SK-MEL-5 (cell line): ENCODE measurements at places on chromosomes 13 and 19.

DNA sequence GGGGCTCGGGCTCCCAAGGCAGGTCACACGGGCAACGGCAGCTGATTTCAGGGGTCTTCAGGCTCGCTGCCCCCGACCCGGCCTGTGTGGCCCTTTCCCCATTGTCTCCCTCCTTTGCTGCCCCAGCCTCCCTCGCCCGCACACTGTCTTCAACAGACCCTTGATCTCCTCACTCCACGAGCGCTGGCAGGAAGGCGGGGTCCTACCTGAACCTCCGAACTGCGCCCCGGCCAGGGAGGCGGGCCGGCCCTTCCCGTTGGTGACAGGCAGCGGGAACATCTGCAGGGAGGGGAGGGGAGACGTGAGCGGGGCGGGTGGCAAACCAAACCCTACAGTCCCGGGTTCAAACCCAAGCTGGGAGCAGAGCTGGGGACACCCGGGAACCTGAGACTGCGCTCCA is 6.3 kb downstream of the TCF3 start:
- no peak for DNase-seq

DNA sequence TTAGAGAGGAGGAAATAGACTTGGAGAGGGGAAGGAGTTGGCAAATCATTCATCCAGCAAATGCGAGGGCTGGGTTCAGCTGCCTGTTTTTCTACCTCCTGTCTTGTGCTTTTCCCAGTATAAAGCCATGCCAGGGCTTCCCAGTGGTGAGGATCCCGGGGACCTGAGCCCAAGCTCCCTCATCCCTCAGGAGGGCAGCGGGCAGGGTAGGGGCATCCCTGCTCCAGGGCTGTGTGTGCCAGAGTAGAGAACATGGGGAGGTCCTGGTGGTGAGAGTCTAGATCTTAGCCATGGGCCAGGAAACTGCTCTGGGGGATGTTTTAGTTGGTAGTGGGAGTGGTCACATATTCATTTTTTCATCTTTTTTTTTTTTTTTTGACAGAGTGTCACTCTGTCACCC is 43.6 kb downstream of the GPR12 start:
- DNase-seq: no peak

- no peak for DNase-seq
Observed at GRCh38 chr19:13980340-13980739, 25.8 kb downstream of the RFX1 start.

DNA sequence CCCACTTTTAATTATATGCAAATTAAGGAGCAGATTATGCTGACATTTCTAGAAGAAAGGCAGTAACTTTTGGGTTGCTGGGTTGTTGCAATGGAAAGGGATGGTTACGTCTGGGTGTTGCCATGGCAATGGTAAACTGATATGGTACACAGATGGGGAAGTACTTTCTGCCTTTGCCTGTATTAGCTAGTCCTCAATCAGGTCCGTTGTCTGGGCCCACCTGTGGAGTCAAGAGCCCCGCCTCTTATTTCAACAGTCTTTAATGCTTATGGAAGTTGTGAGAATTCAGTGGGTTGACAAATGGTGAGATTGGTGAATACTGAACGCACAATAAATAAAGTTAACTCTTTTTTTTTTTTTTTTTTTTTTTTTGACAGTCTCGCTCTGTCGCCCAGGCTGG is 30.6 kb upstream of the DPP9 start:
- no peak for DNase-seq

DNA sequence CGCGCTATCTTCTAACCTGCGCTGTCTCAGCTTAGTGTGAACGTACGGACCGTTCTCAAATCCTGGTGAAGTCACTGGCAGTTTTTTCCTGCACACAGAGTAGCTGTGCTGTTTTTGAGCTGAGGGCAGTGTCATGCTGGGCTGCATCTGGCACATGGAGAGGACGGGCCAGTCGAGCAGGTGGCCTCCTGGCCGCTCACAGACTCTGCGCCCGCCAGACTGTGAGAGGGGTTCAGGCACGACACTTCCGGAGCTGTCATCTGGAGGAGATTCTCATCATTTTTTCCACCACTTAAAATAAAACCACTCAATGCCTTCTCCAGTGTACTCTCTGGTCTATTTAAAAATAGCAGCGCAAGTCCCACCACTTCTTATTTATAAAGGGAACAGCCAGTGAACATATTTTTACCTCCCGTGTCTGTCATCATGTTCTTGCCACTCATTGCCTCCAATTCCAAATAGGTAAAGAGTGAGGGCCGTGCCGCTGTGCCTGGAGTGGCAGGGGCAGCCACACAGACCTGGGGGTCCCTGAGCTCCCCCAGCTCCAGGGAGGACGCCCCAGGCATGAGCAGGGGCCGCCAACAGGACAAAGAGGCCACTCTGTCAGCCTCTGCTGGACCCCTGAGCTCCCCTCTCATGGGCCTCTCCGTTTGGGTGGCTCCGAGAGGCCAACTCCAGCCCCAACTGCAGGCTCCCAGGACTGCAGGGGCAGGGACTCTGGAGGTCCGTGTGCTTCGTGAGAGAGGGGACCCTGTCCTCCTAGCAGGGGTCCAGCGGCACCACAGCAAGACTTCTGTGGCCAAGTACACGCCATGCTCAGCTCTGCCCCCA is 36.9 kb upstream of the GRTP1 start:
- no peak for DNase-seq

- DNase-seq: no peak
Observed at GRCh38 chr13:40334031-40334430, 332.4 kb downstream of the FOXO1 start.

DNA sequence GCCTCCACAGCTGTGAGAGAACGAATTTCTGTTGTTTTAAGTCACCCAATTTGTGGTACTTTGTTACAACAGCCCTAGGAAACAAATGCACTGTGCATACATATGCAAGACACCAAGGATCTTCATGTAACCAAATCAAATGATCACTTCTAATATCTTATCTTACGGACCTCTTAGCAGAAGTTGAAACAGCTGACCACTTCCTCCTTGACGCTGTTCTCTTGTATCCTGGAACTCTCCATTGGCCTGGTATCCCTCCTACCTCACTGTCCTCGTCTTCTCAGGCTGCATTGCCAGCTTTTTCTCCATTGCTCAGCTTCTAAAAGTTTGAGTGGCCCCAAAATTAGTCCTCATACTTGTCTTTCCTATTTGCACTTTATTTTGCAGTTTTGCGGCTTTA is 200.4 kb downstream of the DLEU7 start:
- DNase-seq: no peak

GRCh38 chr13:40389081-40389641 is 277.3 kb downstream of the FOXO1 start:
- DNase-seq: no peak

GRCh38 chr13:46648166-46648607 is 95.2 kb downstream of the LRCH1 start:
- DNase-seq: peak; percentile 41

DNA sequence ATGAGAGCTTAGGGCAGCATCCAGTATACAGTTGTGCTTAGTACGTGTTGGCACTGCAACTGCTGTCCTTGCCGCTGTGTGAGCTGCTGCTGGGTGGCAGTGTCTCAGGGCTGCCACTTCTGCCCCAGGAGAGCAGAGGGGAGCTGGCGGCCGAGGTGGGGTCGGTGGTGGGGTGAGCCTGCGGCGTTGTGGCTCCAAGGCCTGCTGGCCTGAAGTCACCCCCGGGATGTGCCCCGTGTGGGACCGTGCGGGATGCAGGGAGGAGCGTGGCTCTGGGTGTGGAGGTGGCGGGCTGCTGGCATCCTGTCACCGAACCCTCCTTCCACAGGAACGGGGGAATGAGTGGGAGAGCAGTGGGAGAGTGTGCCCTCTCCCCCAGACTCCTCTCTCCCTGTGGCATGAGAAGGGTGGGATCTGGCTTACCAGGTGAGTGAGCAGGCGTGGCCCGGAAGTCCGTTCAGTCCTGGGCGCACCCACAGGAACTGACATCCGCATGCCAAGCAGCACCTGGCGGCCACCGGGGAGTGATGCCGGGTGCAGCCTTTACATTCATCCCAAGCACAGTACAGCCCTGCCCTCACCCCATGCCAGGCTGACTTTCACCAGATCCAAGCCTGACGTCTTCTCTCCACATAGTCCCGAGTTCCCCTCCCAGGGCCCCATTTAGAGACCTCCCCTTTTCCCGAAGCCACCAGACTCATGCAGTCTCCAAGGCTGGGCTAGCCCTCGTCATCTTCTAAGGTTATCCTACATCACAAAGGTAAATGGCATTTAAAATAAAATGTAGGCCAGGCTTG is 26.6 kb downstream of the MCF2L start:
- DNase-seq: no peak

GRCh38 chr13:37640499-37640898 is 41.9 kb upstream of the POSTN start:
- peak; percentile 51 for DNase-seq

GRCh38 chr19:19064811-19065745 is 1.3 kb downstream of the SLC25A42 start:
- DNase-seq: peak; percentile 30

- no peak for DNase-seq
Observed at GRCh38 chr13:50247223-50247622, 232.0 kb downstream of the KCNRG start.

DNA sequence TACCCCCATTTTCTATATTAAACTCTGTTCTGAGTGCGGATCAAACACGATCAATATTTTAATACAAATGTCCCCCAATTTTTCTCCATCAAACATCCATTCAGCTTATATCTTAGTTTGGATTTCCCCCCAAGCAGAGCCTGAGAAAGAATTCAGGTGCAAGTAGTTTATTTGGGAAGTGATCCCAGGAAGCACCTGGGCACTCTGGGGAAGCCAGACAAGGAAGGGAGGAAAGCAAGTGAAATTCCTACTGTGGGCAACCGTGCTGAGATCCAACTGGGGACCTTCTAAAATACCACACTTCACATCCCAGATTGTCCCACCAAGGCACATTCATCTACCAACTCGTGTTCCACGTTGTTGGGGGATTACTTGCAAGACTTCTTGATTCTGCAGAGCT is 323.4 kb upstream of the NBEA start:
- DNase-seq: no peak

GRCh38 chr13:43482026-43482425 is 304.7 kb downstream of the ENOX1 start:
- DNase-seq: no peak

- no peak for DNase-seq
Observed at GRCh38 chr13:108574856-108575255, 54.6 kb upstream of the MYO16 start.

- no peak for DNase-seq
Observed at GRCh38 chr13:39462428-39462827, 140.6 kb downstream of the LHFPL6 start.

DNA sequence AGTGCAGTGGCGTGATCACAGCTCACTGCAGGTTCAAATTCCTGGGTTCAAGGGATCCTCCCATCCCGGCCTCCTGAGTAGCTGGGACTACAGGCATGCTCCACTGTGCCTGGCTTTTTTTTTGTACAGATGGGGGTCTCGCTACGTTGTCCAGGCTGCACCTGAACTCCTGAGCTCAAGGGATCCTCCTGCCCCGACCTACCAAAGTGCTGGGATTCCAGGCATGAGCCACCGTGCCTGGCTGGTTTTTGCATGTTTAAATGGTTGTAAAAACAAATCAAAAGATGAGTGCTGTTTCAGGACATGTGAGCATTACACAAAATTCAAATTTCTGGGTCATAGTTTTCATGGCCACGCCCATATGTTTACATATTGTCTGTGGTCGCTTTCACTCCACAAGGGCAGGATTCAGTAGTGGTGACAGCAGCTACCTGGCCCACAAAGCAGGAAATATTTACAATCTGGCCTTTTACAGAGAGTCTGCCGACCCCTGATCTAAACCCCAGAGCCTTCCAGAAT is 5.3 kb downstream of the MATK start:
- DNase-seq: no peak

DNA sequence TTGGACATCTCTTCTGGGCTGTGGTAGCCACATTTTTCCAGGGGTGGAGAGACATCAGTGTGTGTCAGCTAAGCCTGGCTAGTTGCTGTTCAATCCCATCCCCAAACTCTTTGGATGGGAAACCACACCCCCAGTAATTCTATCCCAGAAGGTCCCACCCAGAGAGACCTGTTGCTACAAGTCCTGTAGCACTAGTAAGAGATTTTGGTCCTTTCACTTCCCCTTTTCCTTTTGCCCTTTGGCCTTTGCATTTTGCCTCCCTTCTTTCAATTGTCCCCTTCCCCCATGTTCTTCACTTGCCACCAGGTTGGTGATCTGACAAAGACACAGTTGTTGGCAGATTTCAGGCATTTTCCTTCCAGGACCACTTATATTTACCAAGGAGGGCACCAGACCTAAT is 3.8 kb downstream of the CBY2 start:
- DNase-seq: no peak

DNA sequence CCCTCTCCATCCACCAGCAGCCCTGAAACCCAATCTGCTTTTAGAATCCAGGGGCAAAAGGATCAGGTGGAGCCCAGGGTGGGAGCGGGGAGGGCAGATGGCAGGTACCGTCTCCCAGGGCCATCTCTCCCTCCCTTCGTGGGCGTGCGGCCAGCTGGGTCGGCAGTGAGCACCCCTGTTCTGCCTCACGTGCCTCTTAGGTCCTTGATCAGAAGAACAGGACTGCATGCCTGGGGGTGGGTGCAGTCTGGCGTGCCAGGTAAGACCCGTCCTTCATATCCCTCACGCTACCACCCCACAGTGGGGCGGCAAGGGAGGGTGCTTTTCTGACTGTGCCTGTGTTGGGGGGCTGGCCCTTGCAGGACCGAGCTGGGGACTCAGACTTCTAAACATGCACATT is 2.0 kb downstream of the SLC8A2 start:
- no peak for DNase-seq

DNA sequence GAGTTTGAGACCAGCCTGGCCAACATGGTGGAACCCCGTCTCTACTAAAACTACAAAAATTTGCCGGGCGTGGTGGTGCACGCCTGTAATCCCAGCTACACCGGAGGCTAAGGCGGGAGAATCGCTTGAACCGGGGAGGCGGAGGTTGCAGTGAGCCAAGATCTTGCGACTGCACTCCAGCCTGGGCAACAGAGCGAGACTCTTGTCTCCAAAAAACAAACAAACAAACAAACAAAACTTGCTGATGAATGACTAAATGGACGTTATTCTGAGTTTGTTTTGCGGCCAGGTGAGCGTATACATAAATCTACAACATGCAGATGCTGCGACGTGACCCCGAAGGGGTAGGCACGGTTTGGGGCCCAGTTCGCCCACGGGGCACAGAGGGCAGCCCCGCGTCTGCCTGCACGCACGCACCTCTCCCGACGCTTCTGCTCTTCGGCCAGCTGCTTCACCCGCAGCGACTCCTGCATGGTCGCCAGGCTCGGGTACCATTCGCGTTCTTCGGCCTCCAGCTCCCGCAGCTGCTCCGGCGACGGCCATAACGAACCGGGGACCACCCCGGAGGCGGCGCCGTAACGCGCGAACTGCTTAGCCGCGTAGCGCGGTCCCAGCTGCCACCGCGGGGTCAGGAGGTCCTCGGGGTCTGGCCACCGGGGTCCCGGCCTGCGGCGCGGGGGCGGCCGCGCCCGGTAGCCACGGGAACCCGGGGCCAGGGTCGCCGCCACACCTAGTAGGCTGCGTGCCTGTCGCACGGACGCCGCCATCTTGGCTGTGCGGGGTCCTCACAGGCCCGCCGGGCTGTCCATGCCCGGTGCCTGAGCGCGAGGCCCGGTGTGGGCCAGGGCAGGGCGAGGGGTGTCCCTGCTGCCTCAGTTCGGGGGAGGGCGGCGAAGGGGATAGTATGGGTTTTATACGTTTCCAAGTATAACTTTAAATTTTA is at the start of gene GADD45GIP1:
GADD45GIP1 (minus strand) TSS at position 778 of the 943 bp plus-strand sequence; CDS start at position 767, 11 bp downstream.
- DNase-seq: peak; percentile 79
